ENCODE measurements at places on chromosomes 16 and 17.

- peak; percentile 90 for DNase-seq
Measured at GRCh38 chr16:53768593-53768992, 64.6 kb downstream of the FTO start.

- DNase-seq, result no peak
Measured at GRCh38 chr16:5069854-5070253, 1.8 kb upstream of the ALG1 start.

DNA sequence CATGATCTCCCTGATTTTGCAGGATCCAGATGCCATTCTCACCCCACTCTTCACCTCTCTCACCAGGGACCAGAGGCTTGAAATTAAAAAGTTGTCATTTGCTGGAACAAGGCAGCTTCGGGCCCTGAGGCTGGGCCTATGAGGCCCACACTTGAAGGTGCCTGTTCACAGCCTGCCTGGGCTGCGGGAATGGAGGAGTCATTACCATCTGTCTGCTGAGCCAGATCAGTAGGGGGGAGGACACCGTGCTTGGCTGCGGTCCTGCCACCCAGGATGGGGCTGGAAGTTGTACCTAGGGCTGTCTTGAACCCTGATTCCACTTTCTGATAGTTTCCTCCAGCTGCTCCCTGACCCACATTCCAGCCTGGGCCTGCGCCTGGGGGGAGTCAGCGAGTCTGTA is 208.3 kb upstream of the N4BP1 start:
- DNase-seq, result no peak

DNA sequence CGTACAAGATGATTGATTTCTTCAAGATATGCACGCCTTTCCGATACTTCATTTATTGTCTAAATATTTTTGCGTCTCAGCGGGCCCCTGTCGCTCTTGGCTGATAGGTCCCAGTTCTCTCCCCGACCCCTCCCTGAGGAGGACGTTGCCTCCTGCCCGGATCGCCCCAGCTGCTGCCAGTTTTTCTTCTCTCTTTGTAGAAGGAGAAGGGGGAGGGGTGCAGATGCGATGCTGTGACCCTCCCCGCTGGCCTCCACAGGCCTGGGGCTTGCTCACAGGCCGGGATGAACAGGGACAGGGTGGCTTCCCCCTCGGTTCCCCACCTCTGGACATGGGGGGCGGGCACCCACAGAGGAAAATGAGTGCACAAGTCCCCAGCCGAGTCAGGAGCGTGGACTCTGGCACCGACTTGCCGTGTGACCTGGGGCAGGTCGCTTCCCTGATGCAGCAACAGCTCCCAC is 53.6 kb upstream of the ZC3H18 start:
- no peak for DNase-seq

- no peak for DNase-seq
Measured at GRCh38 chr16:57571098-57571497, 28.7 kb downstream of the ADGRG5 start.

- DNase-seq, result no peak
Measured at GRCh38 chr17:17111401-17112393, 69.4 kb downstream of the MPRIP start.

GRCh38 chr17:58328195-58329034 is at the start of gene TSPOAP1:
TSPOAP1 (minus strand) TSS chr17:58328795; CDS start chr17:58327920, 875 bp downstream.
- no peak for DNase-seq

GRCh38 chr16:59336136-59336695 is 602.1 kb upstream of the GOT2 start:
- no peak for DNase-seq

DNA sequence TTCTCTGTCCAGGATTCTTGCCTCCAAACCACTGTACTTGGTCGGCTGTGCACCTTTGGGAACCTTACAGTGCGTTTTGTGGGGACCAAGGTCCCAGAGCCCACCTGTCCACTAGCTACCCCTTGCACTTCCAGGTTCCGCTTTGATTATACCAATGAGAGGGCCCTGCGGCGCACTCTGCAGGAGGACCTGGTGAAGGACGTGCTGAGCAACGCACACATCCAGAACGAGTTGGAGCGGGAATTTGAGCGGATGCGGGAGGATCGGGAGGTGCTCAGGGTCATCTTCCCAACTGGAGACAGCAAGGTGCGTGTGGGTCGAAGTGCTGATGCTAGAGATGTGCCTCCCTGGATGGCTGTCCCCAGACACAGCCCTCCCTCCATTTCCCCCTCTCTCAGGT is 18.8 kb downstream of the POLR2A start:
- DNase-seq, result no peak

DNA sequence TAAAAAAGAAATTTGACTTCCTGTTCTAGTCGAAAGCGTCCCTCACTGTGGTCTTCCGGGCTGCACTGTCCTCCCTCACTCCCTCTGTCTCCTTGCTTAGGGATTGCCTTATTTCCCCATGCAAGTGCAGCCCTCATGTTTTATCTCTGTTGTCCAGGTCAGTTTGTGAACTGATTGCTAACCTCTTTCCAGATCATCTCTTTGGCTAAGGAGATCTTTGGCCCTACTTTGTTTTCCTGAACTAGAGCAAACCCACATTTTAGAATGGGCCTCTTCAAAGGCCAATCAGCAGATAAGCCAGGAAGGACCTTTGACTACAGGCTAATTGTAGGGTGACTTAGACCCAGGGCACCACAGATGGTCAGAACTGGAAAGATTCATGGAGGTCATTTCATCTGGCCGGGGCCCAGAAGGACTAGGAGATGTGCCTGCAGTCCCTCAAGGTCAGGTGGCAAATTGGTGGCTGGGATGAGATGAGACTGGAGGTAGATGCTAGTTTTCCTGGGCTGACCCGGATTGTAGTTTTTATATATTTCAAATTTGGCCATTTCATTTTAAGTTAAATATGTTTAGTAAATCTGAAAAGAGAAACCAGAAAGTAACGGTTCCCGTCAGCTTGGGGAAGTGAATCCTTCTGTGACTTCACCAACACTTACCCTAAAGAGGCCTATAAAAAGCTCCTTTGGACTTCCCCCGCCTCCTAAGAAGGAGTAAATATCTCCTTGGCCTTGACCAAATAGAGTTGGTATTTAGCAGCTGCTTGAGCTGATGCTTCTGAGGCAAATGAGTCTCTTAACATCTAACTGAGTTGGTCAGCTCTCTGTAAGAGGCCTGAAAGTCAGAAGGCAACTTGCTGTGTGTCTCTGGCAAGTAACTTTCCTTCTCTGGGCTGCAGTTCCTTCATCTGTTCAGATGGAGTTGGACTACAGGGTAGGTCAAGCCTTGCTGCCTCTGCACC is 6.2 kb upstream of the SLC25A19 start:
- no peak for DNase-seq

GRCh38 chr17:36856222-36856621 is 81.1 kb upstream of the LHX1 start:
- DNase-seq, result peak; percentile 26

DNA sequence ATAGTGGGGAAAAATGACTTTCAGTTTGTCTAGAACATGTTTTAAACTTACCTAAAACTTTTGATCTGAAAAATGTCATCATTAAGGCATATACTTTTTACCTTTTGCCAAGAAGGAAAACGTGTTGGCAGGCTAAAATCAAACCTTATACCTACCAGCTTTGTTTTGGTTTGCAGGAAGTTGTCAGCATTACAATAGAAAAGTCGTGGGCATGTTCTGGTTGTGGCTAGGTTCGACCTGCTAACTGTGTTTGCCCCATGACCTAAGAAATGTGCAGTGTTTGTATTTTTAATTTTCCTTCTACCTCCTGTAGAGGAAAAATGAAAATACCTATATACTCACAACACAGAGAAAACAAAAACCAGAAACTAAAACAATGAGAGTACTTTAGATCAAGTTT is 13.0 kb downstream of the SKAP1 start:
- no peak for DNase-seq

GRCh38 chr16:12426122-12426521 is 377.6 kb downstream of the CPPED1 start:
- no peak for DNase-seq

- DNase-seq, result no peak
Measured at GRCh38 chr16:31079342-31079944, 5.2 kb downstream of the ZNF646 start.

GRCh38 chr17:43987131-43988021 is 17.0 kb upstream of the NAGS start:
- no peak for DNase-seq

DNA sequence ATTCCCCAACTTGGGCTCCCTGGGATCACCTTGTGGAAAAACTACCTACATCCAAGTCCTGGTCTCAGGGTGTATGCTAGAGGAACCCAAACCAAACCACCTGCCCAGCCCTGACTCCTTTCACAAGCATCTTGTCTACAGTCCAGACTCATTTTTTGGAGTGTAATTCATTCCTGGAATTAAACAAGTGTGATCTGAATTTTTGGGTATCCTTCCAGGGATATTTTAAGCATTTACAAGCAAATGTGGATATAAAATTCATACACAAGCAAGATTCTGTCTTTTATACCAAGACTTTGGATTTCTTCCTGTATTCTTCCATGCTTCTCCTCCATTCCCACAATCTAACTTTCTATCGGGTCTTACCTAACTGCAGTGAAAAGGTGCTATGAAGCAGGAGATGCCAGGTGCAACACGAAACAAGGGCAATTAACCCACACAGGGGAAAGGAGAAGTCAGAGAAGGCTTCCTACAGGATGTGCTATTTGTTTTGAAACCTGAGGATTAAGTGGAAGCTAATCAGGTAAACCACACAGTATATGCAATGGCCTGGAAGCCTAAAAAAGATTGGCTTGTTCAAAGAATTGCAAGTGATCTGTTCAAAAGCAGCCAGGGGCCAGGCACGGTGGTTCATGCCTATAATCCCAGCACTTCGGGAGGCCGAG is 417.2 kb upstream of the C16orf82 start:
- no peak for DNase-seq

GRCh38 chr17:40418428-40418706 is 671 bp upstream of the TOP2A start:
- no peak for DNase-seq

- DNase-seq, result no peak
Measured at GRCh38 chr17:2704031-2704889, 7.3 kb downstream of the CLUH start.

DNA sequence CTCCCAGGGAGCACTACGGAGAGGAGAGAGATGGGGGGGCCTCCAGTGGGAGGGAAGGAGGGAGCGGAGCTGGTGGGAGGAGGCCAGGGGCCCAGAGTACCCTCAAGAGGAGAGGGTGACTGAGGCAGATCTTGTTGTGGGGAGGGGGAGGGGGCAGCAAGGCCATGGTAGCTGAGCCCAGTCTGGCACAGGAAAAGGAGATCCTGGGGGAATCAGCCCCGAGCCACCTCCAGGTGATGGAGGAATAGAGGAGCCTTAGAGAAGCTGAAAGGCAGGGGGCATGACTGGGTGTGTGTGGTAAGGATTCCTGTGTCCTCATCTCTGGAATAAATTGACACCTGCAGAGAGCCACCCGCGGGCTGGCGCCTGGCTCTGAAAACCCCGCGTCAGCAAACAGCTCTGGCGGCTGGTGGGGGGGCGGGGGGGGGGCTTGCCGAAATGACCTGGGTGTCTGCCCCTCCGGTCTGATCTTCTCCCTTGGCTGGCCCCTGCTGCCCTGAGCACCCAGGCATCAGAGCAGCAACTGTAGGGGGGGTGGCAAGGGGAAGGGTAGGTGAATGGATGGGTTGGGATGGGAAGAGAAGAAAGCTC is 1.3 kb upstream of the NLGN2 start:
- no peak for DNase-seq

GRCh38 chr16:81681311-81681710 is 97.8 kb upstream of the PLCG2 start:
- DNase-seq, result no peak

GRCh38 chr16:23902034-23902747 is 66.4 kb downstream of the PRKCB start:
- no peak for DNase-seq

GRCh38 chr16:72210555-72210954 is 38.6 kb upstream of the PMFBP1 start:
- DNase-seq, result no peak

DNA sequence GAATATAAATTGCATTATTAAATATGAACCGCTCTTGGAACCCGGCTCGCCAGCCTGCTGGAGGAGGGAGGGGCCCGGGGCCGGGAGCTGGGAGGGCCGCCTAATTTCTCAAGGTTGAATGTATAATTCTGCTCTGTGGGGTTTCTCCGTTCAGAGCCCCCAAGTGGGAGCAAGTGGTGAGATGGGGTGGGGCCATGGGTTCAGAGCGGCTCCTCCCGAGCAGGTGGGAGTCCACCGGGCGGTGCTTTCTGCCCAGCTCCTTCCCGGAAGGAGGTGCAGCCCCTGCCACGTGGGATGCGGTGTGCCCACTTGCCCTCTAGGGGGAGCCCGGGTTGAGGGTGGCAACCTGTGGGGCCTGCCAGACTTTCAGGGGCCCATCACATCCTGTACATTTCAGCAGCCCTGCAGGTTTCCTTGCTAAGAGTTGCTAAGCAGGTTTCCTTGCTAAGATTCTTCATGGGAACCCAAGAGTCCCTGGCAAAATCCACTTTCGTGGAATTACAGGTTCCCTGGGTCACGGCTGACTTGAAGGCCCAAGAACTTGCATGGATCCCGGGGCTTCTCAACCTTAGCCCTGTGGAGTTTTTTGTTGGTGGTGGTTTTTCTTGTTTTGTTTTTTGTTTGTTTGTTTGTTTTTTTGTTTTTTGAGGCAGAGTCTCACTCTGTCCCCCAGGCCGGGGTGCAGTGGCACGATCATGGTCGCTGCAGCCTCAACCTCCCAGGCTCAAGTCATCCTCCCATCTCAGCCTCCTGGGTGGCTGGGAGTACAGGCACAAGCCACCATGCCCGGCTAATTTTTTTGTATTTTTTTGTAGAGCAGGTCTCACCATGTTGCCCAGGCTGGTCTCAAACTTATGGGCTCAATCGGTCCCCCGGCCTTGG is 196.7 kb upstream of the GSE1 start:
- peak; percentile 71 for DNase-seq

GRCh38 chr16:15757630-15758251 is 99.1 kb downstream of the MYH11 start:
- DNase-seq, result no peak

DNA sequence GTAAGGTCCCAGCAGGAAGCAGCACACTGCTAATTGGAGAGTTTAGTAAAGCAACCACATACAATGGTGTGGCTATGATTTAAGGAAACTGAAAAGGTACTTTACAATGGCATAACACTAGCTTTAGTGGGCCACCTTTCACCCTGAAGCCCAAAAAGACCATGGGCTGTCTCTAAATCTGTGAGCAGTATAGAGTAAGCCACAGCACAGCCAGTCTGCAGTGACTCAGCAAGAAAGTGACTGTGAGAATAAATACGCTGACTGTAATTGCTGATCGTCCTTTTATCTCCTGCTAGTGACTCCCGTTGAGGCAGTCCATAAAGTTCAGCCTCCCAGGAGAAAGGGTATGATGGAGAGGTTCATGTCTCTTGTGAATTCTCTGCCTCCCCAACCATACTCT is 679.8 kb upstream of the KIF2B start:
- peak; percentile 19 for DNase-seq

- peak; percentile 48 for DNase-seq
Measured at GRCh38 chr17:4498461-4499397, at the start of gene SPNS2. SPNS2 (plus strand) TSS chr17:4498881; CDS start chr17:4499048, 167 bp downstream.

GRCh38 chr16:47958726-47959125 is 197.1 kb downstream of the ABCC12 start:
- DNase-seq, result no peak

DNA sequence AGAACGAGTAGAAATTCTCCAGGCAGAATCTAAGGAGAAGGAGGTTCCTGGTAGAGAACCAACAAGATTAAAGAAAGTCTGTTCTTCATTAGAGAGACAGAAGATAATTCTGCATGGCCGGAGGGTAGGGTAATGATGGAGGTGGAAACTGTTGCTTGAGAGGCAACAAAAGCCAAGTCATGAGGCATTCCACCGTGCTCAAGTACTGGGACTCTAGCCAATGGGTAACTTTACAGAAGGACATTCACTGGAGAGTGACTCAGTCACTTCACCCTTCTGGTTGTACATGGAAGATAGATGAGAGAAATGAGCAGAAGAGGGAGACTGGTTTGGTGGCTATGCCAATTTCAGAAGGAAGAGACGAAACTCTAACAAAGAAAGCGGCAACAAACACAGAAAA is 53.6 kb upstream of the ANKFN1 start:
- no peak for DNase-seq
